ENCODE measurements at places on chromosomes 12 and 14.

DNA sequence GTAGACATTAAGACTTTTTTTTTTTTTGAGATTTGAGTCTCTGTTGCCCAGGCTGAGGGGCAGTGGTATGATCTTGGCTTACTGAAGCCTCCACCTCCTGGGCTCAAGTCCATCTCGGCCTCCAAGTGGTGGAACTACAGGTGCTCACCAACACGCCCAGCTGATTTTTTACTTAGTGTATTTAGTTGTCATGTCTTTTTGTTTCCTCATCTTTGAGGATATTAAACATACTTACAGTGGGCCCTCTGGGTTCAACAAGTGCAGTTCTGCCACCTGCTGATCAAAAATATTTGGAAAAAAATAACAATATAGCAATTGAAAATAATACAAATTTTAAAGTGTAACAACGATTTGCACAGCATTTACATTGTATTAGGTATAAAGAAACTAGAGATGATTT lies 4.4 kb upstream of the B4GALNT1 start:
- no peak for DNase-seq

GRCh38 chr14:92315050-92315805 lies 7.7 kb upstream of the SLC24A4 start:
- no peak for DNase-seq

- no peak for DNase-seq
Measured at GRCh38 chr12:58803908-58804307, 116.4 kb downstream of the LRIG3 start.

DNA sequence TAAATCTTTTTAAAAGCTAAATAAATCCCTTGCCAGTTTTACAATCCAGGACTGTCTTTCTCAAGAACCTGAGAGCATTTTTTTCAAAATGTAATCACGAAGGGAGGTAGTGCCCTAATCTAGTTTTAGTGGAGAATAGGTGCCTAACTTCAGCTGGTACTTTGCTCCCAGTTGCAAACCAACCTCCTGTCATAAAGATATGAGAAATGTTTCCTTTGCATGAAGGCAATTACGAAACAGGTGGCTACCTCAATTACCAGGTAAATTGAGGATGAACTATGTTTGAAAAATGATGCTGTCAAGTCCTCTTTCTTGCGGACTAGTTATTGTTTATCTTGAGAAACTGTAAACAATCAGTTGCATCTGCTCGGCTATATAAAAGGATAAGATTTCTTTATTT lies 437.9 kb downstream of the DAD1 start:
- no peak for DNase-seq

- peak; percentile 93 for DNase-seq
Measured at GRCh38 chr12:64560396-64561301, 49.6 kb upstream of the RASSF3 start.

- DNase-seq = no peak
Measured at GRCh38 chr14:101074196-101075024, 170.9 kb upstream of the RTL1 start.

- DNase-seq = no peak
Measured at GRCh38 chr12:76936275-76937193, 57.7 kb upstream of the CSRP2 start.

GRCh38 chr12:30939234-30939633 lies 12.7 kb downstream of the TSPAN11 start:
- no peak for DNase-seq

DNA sequence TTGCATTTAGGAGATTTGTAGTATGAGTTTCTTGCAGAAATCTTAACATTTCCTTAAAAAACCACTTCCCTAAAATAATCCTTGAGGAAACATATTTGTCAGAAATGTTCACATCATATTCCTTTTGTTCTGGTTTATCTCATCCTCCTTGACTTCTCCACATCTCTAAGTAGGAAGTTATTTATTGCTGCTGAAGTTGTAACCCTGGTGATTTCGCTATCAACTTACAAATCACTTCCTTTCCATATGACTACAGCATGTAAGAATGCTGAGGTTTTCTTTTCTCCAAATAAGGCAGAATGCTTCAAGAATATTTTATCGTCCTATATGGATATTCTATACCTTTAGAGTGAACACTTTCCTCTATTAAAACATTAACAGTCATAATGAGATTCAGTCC lies 751.7 kb downstream of the NRXN3 start:
- DNase-seq = peak; percentile 56

DNA sequence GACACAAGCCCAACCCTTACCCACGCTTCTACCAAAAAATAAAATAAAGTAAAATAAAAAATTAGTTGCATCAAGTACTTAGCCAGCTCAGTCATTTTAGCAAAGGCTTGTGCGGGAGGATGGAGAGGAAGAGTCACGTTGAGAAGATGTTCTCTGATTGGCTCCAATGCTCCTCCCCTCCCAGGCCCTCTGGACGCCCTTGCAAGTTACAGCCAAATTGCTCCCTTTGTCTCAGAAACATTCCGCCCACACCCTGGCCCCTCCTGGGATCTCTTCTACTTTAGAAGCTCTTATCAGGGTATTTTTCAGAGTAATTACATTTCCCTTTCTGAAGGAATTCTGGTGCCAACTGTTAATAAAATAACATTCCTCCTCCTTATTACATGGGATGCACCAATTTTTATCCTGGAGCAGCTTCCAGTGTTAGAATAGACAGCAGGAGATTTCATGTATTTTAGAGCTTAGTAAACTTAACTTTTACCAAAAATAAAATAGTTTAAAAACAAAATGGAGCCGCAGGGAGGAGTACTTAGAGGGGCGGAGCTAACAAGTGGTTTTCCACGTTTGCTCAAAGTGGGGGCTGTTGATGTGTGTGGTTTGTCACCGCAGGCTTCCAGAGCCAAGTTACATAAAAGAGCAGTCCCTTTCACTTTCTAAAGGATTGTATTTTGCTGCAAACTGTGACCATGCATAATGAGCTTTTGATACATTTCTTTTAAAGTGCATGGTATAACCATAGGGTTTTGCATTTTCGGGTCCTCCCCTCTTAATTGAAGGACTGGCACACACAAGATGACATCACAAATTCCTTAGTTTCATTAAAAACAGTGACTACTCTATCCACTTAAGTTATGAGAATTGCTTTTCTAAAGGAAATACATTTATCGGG lies 71.7 kb upstream of the RAP1B start:
- no peak for DNase-seq

DNA sequence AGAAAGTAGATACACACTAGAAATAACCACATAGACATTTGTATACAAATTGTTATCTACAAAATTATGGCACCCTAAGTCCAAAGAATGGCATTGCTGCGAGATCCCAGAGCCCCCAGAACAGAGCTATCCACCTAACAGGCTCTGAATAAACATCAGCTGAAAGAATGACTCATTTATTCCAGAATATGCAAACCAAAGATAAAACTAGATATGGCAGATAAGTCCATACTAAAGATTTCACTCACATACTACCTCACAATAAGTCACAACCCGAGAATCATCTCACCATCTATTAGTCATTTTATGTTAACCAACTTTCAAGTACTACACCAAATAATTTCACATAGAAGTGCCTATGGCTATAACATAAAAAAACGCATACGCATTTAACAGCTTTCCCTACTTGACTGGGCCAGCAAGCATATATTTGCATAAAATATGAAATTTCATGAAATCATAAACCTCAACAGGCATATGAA lies 5.6 kb downstream of the CNIH1 start:
- no peak for DNase-seq

All from HFF-Myc (cell line).